H54 (cell line): ENCODE measurements at places on chromosomes 5 and 9.

GRCh38 chr5:132227235-132227484, 493 bp downstream of the P4HA2 start:
- DNase-seq, result no peak

DNA sequence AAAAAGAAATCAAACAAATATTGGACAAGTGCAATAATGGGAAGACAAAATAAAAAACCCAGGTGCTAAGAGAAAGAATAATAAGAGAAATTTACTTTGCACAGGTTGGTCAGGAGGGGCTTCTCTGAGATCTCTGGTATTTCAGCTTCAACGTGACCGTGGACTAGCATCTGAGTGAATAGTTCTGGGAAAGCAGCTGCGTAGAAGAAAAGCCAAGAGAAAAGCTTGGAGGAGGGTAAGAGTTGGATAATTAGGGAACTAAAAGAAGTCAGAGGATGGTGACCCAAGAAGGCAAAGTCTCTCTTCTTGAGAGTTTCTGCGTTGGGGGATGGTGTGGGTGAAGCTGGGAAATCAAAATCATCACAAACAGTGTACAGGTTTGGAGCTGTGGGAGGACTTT, 41.6 kb downstream of the YIPF5 start:
- DNase-seq, result no peak

DNA sequence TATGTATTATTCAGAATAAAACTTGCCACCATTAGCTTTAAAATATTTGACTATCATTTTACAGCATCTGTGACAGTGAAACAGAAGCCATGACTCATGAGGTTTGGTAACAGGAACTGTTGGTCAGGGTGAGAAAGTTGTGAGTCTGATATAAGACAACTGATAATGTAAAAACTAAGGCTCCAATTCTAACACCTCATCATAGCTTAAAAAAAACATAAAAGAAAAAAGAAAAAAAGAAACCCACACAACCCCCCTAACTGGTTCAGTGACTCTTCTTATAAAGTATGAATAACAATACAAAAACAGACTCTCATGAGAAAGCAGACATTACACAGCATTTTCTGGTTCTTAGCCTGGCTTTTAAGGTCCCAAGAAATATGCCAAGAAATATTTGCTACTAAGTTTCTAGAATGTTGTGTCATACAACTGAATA, 85.8 kb downstream of the MRPS27 start:
- peak; percentile 24 for DNase-seq

- no peak for DNase-seq
These were observed 236.4 kb upstream of the DAB2 start for GRCh38 chr5:39661026-39661779.

DNA sequence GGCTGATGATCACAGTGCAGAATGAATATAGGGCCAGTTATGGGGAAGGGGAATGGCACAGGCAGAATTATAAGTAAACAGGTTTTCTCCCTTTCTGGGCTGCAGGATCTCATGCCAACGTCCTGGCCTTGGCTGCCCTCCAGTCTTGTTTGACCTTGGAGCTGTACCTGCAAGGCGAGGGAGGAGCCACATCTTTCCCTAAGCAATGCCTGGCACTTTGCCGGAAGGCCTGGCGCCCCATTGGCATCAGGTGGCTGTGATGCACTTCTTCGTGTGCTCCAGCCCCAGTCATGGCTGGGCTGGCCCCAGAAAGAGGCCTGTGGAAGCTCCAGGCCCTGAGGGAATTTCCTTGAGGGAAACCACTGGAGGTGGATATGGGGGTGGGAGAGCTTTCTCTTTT, 16.7 kb upstream of the IQGAP2 start:
- DNase-seq, result no peak

GRCh38 chr9:137244486-137245449, 3.7 kb downstream of the TUBB4B start:
- DNase-seq, result no peak

GRCh38 chr9:118992813-118993794, 376.1 kb downstream of the BRINP1 start:
- DNase-seq, result no peak

GRCh38 chr5:76111477-76112174, 28.4 kb downstream of the SV2C start:
- DNase-seq, result no peak

GRCh38 chr9:71683598-71684235, 84.6 kb downstream of the CEMIP2 start:
- DNase-seq, result peak; percentile 14

DNA sequence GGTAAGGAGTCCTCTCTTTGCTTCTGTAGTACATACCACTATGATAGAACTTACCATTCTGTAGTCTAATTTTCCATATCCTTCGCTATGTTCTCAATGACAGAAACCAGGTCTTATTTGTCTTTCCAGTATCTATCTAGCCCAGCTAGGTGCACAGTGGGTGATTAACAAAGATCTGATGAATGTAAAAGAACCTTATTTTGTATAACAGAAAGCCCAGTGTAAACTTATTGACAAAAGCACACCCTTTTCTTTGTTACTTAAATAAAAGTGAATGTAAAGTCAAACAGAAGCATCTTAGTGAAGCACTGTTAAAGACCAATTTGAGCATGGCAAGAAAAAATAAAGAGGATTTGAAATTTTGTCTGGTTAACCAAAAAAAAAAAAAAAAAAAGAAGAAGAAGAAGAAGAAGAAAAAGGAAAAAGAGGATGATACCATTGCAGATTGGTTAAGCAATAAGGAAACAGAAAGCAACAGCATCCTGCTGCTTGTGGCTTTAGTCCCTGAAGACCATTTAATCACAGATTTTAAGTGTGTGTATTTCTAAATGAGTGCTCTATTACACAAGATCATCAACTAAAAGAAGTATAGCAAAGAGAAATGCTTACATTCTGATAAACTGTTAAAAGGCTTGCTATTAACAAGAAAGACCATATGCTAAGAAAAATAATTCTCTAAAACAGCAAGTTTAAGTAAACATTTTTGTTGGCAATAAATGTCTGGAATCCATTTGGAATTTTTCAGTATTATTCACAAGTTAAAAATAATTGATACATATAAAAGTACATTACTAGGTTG, 21.2 kb downstream of the MEGF9 start:
- DNase-seq, result no peak

DNA sequence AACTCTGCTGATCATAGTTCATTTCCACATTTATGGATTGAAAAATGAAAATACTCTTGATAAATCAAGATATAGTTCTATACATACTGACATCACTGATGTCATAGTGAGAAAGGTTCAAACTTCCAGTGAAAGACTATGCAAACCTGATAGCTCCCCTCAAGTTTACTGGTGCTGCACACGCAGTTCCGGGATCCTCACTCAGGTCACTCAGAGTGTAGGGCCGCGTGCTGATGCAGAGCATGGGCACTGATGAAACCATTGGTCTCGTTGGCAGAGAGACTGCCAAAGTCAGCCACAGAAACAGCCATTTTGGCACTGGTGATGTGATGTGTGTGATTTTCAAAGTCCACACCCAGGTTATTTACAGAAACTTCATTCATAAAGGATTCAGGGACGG, 13.5 kb downstream of the SETD9 start:
- DNase-seq, result no peak

- DNase-seq, result no peak
These were observed 118.6 kb downstream of the SEMA6A start for GRCh38 chr5:116456036-116456435.

DNA sequence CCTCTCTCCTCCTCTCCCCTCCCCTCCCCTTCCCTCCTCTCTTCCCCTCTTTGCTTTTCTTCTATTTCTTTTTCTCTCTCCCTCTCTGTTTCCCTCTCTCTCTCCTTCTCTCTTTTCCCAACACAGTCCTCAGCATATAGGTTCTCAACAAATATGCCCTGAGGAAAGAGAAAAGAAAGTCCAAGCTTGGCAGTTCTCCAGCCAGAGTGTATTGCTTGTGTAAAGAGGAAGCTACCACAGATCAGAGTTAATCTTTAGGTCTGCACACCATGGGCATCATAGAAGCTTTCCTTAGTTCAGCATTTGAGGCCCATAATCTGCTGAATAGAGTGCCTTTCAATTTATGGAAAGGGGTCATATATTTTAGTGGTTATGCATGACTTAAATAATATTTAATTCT, 382.8 kb upstream of the WWC1 start:
- DNase-seq, result no peak

DNA sequence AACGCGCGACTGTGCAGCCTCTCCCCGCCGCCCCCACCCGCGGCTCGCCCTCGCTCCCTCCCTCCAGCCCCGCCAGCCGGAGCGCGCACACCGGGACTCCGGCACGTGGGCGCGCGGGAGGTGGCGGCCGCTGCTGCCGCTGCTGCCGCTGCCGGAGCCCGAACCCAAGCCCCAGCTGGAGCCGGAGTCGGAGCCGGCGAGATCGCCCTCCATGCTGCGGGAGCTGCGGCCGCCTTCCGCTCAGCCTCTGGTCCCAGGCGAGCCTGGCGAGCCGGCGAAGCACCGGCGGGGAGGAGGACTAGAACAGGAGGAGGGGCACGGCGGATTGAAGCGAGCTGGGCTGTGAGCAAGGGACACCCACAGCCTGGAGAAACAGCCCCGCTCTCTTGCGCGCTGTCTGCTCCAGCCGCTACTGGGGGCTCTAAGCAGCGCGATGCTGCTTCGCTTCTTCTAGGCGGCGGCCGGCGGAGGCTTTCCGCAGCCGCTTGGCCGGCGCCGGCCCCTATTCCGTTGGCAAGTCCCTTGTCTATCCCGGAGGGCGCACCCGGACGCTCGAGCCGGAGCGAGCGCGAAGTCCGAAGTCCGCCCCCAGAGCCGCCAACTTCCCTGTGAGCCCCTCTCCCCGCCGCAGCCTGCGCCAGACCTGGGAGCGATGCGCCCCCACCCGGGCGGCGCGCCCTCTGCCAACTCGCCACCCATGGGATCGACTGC, 598.7 kb upstream of the SGCD start:
- no peak for DNase-seq

DNA sequence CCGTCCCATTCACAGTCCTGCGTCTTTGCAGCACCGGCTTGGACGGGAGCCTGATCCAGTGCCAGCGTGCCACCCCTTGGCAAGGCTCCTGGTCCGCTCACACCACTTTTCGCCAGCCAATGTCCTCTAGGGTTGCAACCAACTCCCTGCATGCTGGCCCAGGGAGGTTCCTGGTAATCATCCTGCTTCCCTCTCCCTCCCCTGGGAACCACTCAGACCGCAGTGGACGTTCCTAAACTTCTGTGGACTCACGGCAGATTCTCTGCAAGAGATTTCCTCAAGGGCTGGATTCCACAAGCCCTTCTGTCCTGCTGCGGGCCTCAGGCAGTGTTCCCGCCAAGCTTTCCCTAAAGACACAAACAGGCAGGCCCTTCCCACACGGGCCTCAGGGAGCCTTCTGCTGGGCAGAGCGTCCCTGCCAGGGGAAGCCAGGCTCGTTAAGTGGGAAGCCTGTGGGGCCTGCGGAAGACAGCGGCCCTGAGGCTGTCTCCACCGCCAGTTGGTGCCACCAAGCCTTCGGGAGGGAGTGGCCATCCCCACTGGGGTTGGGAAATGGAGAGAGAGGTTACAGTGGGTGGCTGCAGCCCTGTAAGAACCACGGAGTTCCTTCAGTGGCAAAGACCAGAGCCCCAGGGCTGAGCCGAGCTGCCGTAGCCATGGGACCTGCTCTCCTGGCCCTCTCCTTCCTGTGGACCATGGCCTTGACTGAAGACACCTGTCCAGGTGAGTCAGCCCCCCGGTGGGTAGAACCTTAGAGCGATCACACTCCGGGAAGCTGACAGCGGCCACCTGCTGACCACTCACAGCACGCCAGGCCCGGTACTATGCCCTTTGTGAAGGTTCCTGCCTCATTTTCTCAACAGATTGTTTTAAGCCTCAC, 16.4 kb upstream of the FCN2 start:
- DNase-seq, result no peak

- DNase-seq, result no peak
These were observed 55.7 kb downstream of the VCAN start for GRCh38 chr5:83527221-83527620.

GRCh38 chr5:169260896-169261569, 39.9 kb downstream of the SLIT3 start:
- no peak for DNase-seq

DNA sequence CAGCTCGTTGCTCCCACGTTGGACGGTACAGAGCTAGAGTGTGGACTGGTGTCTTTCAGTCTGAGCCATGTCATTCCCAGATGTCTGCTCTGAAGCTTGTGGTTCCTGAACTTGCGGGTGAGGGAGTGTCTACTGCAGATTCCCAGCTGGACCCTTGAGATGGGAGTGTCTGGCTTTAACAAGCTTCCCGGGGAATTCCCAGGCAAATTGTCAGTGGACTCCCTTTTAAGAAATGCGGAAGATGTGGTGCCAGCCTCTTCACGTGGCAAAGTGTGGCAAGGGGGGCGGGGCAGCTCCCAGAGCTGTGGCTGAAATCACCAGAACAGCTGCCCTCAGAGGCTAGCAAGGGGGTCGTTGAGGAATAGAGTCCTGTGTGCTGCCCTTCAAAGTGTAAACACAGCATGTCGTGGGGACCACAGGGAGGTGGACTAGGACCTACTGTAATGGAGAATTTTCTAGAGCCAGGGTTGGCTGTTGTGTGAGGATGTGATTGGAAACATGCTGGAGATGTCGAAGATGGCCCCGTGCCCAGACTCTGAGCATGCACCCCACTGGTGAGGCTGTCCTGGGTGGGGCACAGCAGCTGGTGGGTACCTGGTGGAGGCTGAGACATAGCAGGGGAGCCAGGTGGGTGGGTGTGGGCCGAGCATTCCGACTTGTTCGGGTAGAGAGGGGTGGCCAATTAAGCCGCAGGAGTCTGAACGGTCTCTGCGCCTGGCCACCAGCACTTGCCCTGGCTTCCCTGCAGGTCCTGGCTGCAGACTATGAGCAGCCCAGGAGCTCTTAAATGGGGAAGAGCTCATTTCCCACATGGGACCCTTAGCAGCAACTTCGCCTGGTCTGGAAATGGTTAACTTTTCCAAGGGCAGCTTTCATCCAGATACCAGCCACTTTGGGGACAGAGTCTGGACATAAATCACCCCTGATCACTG, 37.4 kb downstream of the PRRX2 start:
- peak; percentile 62 for DNase-seq

DNA sequence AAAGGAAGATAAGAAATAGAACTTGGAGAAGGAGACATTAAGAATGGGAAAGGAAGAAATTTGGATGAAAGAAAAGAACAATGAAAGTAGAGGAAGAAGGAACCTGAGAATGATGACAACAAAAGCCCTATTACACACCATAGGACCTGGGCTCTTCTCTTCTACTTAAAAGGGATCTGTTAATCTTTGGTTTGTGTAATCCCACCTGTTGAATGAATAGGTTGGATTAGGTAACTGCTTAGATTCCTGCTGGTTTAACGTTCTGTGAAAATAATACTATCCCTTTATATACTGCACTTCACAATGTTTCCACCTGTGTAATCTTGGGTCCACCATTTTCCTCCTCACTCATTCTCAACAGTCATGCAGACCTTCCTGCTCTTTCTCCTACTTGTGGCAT, 157.8 kb upstream of the ATP10B start:
- DNase-seq, result no peak
